ENCODE measurements at places on chromosomes 6 and 20.

- no peak for DNase-seq
Observed at GRCh38 chr20:13422637-13423036, 201.6 kb downstream of the ISM1 start.

DNA sequence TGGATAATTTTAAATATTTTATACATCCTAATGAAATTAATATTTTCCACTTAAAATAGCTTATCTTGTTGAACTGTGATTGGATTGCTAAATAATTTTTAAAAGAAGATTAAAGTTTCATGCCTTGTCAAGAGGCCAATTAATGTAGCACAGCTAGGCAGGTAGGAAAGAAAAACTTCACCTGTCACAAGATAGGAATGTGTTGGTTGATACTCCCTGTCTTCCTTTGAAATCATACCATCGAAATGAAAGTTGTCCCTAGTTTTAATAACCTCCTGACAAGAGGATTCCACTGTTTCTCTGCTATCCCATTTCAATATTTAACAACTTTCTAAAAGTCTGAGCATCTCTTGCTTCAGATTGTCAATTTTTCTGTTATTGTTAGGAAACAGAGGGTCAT lies 80.8 kb downstream of the BMP6 start:
- DNase-seq = no peak

DNA sequence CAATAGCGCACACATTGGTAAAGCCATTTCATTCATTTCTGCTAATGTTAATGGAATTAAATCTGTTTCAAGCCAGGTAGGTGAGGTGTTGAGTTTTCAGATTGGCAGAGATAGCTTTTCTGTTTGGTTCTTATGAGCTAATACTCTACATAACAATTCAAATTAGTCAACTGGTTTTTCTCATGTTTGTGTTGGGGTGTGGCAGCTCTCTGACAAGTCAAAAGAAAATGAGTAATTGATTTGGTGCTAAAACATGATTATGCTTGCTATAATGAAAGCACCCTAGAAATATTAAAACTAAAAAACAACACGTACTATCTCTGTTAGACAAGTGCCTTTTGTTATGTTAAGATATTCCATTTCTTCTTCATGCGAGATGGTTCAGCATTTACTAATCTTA lies 13.6 kb downstream of the PPP1R14C start:
- DNase-seq = no peak

DNA sequence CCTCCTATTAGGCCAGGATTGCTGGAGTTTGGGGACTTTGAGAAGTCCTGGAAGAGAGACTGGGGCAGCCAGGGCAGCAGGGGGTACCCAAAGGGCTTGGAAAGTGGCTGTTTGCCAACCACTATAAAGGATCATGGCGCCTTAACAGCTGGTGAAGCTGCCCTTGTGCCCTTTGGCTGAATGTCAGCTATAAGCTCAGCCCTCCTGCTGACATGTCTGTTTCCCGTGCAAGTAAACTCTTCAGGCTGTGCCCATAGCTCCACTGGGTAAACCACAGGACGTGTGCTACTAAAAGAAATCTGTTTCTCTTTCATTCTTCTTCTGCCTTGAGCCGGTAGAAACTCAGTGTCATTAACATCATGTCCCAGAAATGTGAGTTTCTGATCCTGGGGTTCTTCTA lies 97.3 kb downstream of the CAP2 start:
- no peak for DNase-seq

DNA sequence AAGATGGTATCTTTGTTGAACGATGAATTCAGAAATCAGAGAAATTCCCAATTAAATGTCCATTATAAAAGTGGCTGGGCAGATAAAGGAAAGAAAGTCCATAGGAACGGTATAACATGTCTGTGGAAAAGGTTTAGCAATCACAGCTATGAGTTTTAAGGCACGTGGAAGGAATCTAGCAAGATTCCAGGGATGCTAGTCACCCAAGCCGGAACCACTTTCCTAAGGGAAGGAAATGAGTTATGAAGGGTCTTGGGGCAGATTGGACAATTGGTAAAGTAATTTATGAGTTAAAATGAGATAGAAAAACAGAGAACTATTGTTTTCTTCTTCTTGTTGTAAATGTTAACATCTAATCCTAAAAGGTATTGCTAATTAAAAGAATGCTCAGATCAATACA lies 384.8 kb downstream of the ADGRB3 start:
- no peak for DNase-seq

DNA sequence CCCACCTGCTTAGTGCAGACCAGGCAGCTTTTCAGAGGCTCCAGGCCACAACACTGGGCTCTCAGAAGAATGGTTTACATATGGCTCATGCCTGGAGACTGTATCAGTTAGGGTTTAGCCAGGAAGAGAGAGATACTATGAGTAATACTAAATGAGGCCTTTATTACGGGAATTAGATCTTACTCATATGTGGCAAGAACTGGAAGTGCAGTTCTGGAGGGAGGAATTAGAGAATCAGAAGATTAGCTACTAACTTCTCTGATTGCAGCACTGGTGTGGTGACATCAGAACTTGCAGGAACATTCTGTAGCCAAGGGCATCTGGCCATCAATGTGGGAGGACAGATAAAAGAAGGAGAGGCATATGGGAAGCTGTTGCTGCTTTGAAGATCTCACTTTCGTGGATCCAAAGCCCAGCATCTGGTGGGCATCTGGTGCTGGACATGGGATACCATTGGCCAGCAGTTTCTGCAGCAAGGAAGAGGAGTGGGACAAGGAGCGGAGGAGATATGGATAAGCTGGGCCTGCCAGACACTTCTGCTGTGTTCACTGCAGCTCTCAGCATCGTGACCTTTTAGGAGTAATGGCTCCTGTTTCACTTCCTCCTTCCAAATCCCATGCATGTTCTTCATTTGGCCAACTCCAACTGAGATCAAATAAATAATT lies 248.5 kb downstream of the BTBD3 start:
- no peak for DNase-seq

- no peak for DNase-seq
Observed at GRCh38 chr6:140855520-140855919, 1277.2 kb upstream of the GJE1 start.

DNA sequence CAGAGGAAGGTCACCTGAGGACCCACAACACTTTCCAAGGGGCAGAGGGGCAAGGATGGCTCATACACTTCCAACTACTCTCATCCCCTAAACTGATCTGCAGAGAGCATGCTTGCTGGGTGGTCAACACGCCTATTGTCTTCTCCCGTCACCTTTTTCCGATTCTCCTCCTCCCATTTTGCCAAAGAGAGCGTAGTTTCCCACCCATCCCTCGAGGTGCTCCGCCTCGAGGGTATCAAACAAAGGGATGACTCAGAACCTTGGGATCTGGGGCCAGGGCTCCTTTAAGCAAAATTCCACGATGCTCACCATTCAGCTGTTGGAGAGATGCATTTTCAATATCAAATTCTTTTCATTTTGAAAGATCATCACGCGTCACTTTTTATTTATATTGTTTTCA lies 507.5 kb upstream of the SULF2 start:
- DNase-seq = no peak

GRCh38 chr6:170139531-170139930 lies 151.3 kb downstream of the DLL1 start:
- DNase-seq = peak; percentile 3

- DNase-seq = no peak
Observed at GRCh38 chr6:7154341-7155139, 46.8 kb downstream of the RREB1 start.

GRCh38 chr20:57577679-57578475 lies 17.0 kb downstream of the PCK1 start:
- DNase-seq = no peak

- DNase-seq = no peak
Observed at GRCh38 chr6:35071347-35071994, 69.7 kb downstream of the TCP11 start.

GRCh38 chr20:23049201-23050075 lies at the start of gene THBD:
TSS of gene THBD (minus strand) at chr20:23049672. CDS start at chr20:23049504, 168 bp downstream.
- DNase-seq = no peak

DNA sequence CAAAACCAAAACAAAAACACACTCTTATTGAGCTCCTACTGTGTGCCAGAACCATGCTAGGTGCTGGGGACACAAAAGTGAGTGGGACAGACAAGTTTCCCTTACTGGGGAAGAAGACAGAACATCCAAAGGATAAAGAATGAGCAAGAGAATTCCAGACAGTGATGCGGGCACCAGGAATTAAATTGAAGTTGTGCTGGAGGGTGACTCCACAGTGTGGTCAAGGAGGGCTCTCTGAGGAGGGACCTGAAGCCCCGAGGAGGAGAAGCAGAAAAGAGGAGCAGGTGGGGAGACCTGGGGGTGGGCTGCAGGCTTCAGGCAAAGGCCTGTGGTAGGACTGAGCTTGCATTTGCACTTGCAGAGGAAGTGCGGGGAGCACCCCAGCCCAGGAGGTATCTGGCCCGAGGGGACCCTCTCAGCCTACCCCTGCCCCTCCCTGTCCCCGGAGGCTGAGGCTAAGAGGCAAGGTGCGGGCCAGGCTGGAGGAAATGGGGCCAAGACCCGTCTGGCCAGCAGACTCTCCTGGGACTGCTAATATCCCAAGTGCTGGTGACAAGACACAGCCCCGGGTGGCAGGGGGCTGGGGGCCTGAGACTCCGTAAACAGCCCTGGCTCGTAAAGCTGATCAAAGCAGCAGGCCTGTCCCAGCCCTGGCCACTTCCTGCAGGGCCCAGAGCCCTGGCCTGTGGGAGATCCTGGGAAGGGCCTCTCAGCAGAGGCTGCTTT lies 57.1 kb downstream of the SNAI1 start:
- no peak for DNase-seq

- DNase-seq = no peak
Observed at GRCh38 chr20:38217791-38218565, 42.6 kb downstream of the KIAA1755 start.

DNA sequence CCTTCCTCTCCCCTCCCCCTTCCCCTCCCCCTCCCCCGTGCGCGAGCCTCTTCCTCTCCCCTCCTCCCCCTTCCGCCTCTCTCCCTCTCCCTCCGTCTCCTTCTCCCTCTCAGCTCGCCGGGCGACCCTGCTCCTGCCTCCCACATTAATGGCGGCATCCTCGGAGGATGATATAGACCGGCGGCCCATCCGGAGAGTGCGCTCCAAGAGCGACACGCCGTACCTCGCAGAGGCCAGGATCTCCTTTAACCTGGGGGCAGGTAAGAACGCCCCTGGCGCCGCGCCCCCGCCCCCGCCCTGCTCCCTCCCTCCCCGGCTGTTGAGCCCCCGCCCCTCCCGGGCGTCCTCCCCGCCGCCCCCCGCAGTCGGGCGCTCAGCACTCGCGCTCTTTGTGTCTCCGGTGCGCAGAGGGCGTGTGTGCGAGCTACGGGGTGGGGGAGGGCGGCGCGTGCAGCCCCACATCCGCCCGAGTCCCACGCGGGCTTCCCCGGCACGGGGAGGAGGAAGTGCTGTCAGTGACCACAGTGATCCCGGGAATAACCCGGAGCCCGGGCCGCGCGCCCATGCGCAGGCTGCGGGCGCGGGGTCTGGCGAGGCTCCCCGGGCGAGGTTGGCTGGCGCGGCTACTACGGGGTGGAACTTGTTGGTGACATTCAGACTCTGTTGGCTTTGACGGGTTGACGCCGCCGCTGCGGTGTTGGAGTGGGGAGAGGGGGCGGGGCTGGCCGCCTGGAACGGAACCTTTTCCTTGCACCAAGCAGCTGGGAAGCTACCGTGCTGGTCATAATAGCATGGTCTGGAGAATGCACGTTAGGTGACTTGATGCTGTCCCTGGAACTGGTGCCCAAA lies 33.2 kb downstream of the PHACTR1 start:
- peak; percentile 84 for DNase-seq

DNA sequence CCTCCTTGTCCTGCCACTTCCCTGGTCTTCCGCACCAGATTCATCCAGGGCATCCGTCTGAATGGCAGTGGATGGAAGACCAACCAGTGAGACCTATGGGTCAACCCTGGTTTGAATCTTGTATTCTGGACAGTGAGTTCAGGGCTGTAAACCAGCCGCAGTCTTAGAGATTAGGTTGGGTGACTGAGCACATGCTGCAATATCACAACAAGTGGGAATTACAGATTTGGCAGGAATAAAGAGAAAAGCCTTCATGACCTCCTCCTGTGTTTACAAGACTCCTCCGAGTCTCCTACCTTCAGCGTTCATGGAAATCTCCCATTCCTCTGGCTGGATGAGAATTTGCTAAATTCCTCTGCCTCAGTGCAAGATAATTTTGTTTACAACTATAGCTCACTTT lies 9.9 kb downstream of the ECI2 start:
- DNase-seq = no peak

- DNase-seq = no peak
Observed at GRCh38 chr6:144898052-144898689, 613.0 kb downstream of the UTRN start.

- DNase-seq = no peak
Observed at GRCh38 chr6:39188098-39188450, 41.2 kb downstream of the KCNK5 start.

DNA sequence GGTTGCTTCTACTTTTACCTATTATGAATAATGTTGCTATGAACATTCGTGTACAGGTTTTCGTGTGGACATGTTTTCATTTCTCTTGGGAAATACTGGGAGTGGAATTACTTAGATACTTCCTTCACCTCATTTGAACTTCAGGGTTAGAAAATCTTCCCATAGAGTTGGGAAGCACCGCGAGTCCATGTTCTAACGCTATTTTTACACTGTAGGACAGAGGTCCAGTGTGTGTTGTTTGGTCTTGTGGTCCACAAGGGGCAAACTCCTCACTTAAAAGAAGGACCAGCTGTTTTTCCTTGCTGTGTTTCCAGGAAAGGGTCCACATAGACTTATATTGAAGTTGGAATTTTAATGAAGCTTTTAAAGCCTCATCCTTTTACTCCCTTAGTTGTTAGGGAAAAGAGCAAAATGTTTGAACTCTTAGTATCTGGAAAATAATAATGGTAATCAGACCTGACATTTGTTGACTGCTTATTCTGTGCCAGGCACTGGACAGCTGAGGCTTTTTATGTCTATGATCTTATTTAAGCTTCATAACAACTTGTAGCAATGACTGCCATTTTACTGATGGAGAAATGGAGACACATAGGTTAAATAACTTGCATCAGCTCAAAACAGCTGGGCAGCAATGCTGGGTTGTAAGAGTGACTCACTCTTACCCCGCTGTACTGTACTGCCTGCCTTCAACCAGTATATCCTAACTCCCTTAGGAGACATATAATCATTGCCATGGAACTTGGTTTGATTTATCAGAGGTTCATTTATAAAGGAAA lies 52.0 kb downstream of the CDC5L start:
- DNase-seq = no peak

DNA sequence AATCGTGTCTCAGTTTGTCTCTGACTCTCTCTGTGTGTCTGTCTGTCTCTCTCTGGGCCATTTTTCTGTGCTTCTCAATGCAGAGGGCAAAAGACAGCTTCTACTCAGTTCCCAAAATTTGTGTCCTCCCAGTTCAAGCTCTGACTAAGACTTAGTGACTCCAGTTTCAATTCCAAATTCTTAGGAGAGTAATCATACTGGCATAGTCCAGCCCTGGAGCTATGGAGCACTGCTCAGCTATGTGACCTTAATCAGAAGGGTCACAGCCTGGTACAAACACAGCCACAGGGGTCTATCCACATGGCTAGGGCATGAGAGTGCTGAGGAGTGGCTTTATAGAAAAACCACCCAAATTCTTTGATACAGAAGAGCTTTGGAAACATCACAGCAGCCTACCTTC lies 91.9 kb downstream of the FOXF2 start:
- DNase-seq = no peak

Data from posterior cingulate gyrus (tissue), 11 donors.